Fibroblast of mammary gland (primary cell): ENCODE measurements at places on chromosomes 4 and X.

- peak; percentile 60 for DNase-seq
Observed at GRCh38 chrX:17564689-17565409, 172.4 kb upstream of the SCML1 start.

- peak; percentile 6 for DNase-seq
Observed at GRCh38 chrX:43880425-43880824, 1.8 kb downstream of the MAOB start.

DNA sequence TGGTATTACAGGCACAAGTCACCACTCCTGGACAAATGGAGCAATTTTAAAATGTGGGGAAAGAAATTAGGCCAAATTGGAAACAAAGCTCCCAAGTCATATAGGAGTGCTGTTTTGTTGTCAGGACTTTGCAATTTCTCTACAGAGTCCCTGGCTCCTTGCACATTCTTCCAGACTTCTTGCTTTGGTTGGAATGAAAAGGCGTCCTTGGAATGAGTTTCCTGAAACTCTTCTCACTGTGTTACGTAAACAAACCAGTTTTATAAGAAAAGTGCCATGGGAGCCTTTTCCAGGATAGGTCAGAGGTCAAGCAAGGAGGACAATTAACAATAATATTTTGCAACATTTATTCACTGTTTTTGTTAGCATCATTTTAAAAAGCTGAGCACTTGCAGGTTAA lies 32.4 kb upstream of the KIT start:
- DNase-seq: no peak

GRCh38 chrX:17931855-17932254 lies 70.8 kb upstream of the RAI2 start:
- DNase-seq: no peak

GRCh38 chr4:85107553-85107952 lies 141.1 kb upstream of the WDFY3 start:
- no peak for DNase-seq

- peak; percentile 4 for DNase-seq
Observed at GRCh38 chr4:160238790-160239189, 1135.9 kb downstream of the RAPGEF2 start.

DNA sequence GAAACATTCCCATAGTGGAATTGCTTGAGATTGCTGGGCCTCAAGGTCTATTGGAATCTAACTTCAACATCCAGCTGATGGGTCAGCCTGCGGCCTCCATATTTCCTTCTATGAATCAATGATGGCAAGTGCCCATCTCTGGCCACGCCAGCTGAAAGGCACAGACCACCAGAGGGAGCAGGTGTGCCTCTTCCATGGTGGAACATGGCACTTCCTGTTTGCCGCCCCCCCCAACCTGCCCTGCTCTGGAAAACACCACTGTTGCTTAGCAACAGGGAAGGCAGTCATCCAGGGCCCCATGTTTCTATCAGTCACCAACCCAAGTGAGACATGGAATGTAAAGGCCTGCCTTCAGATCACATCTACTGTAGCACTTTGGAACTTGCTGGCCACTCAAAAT lies 11.6 kb downstream of the PAGE4 start:
- peak; percentile 38 for DNase-seq

GRCh38 chr4:177265729-177266128 lies 43.9 kb upstream of the NEIL3 start:
- no peak for DNase-seq

DNA sequence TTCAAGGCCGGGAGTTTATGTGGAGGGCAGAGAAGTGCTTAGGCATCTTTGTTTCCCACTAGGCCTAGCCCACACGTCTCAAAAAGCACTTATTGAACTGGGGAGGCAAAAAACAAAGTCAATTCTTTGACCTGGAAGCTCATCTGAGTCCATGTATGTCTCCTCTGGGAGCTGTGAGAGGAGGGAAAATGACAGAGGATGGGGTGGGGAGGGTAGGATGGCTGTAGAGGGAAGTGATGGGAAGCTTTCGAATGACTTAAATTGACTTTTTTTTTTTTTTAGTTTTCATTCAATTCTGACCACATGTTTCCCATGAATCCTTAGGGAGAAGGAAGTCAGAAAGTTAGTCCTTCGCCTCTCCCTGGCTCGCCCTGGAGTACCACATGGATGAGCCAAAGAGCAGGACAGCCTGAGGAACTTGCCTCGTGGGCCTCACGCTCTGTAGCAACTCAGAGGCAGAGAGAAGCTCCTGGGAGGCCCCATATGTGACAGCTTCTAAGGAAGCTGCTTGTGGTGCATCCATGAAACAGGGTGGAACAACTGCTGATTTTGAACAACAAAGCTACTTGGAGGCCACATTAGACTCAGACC lies 45.0 kb downstream of the NHSL2 start:
- DNase-seq: no peak

DNA sequence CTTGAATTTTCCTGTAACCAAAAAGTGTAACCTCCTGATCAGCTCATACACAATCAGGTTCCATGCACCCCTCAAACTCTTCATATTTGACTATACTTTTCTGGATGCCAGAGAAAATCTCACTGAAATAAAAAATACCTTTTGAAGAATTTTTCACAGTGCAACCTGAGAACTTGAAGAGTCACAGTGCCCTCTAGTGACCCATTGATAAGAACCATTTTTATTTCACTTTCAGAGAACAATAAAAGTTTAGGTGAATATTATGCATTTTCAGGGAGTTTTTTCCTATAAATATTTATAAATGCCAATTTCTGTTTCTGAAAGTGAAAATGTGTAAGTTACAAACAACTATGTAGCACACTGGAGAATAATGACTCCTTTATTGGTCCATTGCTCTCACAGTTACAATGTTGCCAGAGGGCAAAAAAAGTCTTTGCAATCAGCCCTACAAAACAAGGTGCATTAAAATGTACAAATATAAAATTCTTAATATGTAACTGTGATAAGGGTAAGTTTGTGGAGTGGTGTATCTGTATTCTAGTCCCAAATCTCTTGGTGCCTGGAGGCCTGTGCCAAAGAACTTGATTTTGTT lies 153.6 kb upstream of the INTU start:
- DNase-seq: peak; percentile 59

GRCh38 chr4:131137196-131137595 lies 2011.9 kb upstream of the PCDH10 start:
- DNase-seq: no peak

- DNase-seq: no peak
Observed at GRCh38 chr4:134552063-134552462, 350.5 kb upstream of the PABPC4L start.

DNA sequence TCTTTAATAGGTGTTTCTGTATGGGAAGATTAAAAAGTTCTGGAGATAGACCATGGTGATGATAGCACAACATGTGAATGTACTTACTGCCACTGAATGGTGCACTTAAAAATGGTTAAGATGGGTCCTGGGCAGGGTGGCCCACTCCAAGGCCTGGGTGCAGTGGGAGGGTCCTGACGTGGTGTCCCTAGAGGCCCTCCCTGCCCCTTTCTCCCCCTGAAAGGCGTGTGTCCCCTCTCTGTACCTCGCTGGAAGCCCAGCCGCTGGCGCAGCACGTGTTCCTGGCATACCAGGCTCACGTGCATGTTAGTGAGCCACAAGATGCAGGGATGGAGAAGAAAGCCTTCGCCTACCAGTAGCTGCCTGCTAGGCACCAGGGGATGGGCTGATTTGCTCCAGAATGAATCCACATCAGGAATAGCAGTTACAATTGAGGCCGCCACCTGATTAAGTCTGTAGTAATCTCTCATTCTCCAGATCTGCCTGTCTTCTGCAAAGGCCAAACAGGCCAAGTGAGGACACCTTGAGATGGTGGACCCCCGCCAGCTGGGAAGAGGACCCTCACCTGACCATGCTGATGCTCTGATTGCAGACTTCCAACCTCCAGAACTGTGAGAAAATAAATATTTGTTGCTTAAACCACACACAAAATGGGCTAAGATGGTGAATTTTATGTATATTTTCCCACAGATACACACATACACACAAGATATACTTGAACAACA lies 67.5 kb downstream of the COQ2 start:
- no peak for DNase-seq

GRCh38 chrX:41445781-41446358 lies 1.3 kb upstream of the NYX start:
- DNase-seq: no peak

DNA sequence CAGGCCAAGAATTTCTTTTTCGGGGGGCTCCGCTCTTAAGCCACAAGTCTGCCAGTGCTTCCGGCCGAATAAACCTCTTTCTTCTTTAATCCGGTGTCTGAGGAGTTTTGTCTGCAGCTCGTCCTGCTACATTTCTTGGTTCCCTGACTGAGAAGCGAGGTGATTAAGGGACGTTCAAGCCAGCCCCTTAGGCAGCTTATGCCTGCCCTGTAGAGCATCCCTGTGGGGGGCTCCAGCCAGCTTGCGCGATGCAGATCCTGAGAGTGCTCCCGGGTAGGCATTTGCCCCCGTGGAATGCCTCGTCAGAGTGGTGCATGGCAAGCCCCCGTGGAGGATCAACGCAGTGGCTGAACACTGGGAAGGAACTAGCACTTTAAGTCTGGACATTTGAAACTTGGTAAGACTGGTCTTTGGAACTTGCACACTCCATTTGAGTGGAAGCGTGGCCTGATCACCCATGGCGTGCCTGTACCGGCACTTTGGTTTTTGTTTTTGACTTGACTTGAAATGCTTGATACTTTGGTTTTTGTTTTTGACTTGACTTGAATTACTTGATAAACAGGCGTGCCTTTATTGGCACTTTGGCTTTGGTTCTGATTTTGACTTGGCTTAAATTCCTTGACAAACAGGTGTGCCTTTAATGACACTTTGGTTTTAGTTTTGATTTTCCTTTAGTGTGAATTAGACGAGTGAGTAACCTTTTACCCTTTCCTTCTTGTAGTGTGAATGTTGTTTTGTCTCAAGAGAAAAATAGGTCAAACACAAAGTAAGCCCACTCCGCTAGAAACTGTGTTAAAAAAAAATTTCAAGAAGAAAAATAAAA lies 6.1 kb downstream of the ACOX3 start:
- no peak for DNase-seq

- peak; percentile 70 for DNase-seq
Observed at GRCh38 chr4:28391877-28392276, 1531.2 kb downstream of the STIM2 start.

DNA sequence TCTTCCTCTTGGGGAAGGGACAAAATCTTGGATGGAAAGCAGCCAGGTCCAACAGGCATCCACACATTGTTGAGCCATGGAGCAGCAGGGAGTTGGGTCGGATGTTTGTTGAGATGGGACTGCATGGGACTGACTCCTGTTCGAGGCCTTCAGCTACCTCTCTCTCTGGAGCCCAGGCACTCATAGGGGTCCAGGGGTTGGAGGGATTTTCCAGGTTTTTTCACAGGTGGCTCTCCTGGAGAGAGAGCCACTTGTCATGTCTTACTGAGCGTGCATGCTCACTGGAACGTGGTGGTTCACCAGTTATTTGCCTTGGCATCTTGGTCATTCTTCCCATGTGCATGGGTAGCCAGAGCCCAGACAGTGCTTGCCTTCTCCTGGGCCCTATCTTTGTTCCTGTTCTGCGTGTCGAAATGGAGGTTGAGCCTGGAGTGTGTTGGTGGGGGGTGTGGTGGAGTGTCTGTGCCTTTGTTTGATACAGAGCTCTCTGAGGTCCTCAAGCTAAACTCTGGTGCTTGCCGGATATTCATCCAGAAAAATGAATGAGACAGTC lies 60.6 kb downstream of the NBDY start:
- DNase-seq: no peak

DNA sequence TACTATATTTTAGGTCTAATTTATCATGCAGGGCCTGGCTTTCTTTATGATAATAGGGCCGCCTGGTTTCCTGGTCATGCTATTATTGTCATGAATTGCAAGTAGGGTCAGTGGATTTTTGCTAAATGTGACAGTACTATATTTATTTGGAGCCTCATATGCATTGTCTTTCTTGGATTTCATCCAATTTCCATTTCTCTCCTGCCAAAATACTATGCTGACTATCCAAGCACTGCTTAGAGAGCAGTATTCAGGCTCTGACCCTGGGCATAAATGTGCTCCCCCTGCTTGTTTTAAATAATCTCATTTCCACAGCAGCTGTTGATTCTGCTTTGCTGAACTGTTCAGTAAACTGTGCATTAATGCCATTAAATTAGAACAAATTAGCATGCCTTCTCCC lies 269.3 kb downstream of the GPM6A start:
- no peak for DNase-seq

DNA sequence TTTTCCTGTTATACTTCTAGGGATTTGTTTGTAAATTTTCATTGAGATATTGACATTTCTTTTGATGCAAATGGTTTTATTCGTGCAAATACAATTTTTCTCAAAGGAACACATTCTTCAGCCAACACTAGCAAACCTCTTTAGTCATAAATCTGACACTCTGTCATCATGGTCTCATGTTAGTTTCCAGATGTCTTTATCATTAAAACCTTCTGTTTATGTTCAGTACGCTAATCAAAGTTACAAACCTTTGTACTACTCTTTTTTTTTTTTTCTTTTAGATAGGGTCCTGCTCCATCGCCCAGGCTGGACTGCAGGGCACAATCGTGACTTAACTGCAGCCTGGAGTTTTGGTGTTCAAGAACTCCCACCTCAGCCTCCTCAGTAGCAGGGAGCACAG lies 7.1 kb downstream of the SLC25A31 start:
- DNase-seq: peak; percentile 48

- DNase-seq: no peak
Observed at GRCh38 chr4:37584071-37584470, 102.1 kb downstream of the RELL1 start.

- DNase-seq: no peak
Observed at GRCh38 chrX:153526042-153526441, 8.6 kb downstream of the ATP2B3 start.

GRCh38 chr4:3701271-3701734 lies 64.9 kb upstream of the ADRA2C start:
- no peak for DNase-seq

DNA sequence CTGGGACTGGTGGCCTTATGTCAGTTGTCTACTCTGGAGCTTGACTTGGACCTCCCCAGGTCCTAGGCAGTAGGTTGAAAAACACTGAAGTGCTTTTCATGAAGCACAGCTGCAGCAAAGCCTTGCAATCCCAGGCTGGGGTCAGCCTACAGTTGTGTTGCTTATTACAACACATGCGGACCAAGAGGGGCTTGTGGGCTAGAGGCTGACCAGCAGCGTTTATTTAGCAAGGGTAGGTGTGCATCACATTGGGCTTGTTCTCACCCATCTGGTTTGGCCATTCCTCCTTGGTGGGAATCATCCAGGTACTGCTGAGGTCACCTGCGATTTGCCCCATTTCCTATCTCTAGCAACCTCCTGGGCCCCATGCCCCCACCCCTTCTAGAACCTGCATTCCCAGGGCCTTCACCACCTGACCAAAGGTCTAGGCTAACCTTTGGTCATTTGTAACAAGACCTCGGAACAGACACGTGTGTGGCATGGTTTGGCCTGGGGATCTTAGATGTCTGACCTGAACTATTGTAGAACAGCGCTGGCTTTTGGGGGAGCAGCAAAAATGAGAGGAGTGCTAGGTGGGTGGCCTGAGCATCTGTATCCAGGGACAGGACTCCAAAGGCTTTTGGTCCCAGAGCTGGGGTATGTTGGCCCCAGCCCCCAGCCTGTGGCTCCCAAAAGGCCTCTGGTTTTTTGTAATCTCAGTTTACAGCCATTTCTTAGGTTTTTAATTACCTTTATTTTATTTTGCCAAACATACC lies 3.0 kb downstream of the RPL10 start:
- DNase-seq: peak; percentile 45
